ENCODE measurements at places on chromosomes 5 and 9.
A peak's percentile ranks its signal among the peaks of the same experiment; 100 is the strongest.

GRCh38 chr5:135190416-135191083 lies 156.5 kb upstream of the PITX1 start:
- no peak for DNase-seq

- no peak for DNase-seq
These were observed 14.6 kb upstream of the SETX start for GRCh38 chr9:132369421-132369820.

GRCh38 chr5:171418316-171418981 lies 998 bp upstream of the FGF18 start:
- DNase-seq: peak; percentile 75

DNA sequence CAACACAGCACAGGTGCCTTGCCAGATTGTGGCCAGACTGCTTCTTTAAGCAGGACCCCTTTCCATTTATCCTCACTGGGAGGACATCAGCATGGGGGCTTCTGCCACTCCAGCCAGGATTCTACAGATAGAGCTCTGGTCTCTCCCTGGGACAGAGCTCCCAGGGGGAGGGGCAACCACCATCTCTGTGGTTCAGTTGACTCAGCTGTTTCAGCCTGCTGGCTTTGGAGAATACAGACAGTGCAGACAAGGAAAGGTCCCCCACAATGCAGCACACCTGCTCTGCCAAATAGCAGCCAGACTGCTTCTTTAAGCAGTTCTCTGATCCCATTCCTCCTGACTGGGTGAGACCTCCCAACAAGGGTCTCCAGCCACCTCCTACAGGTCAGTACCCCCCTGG lies 132.8 kb downstream of the OR2K2 start:
- DNase-seq: no peak

DNA sequence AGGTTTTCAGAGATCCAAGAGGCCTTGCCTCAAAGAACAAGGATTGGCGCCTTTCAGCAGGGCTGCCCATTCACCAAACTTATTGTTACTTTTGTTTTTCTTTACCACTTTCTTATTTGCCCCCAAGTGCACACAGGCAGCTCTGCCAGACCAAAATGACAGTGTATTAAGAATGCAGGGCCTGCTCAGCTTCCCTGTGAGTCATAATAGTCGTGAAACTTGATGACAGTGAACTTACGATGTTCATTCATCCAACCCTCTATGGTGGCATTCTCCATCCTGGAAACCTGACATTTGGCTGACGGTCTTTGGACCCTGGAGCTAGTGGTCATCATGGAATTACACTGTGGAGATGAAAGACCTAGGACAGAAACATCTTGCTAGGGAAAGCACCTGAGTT lies 44.3 kb downstream of the UBE2QL1 start:
- no peak for DNase-seq

DNA sequence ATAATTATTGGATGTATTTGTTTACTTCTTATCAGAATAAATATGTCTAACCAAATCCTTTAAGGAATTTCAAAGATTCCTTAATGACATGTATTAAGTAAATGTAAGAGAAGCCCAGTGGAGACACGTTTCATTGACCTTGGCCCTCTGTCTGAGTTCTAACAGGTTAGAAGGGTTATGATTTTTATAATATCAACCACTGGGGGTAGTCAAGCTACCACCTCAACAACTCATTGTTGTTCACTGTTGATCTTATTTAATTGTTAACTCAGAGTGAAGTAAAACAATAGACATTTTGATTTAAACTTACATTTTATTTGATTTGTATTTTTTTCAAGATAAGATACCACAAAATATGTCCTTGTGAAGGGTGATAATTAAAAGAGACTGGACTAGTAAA lies 499.2 kb upstream of the COX7C start:
- no peak for DNase-seq

- DNase-seq: no peak
These were observed 49.6 kb upstream of the ADAMTS19 start for GRCh38 chr5:129410488-129410887.
